Smooth muscle cell of the brain vasculature (primary cell): ENCODE measurements at places on chromosomes 4 and X.
A peak's percentile ranks its signal among the peaks of the same experiment; 100 is the strongest.

- DNase-seq = no peak
Observed at GRCh38 chr4:154421618-154422017, 70.0 kb downstream of the DCHS2 start.

GRCh38 chr4:125382995-125383394 is 68.2 kb downstream of the FAT4 start:
- DNase-seq = no peak

DNA sequence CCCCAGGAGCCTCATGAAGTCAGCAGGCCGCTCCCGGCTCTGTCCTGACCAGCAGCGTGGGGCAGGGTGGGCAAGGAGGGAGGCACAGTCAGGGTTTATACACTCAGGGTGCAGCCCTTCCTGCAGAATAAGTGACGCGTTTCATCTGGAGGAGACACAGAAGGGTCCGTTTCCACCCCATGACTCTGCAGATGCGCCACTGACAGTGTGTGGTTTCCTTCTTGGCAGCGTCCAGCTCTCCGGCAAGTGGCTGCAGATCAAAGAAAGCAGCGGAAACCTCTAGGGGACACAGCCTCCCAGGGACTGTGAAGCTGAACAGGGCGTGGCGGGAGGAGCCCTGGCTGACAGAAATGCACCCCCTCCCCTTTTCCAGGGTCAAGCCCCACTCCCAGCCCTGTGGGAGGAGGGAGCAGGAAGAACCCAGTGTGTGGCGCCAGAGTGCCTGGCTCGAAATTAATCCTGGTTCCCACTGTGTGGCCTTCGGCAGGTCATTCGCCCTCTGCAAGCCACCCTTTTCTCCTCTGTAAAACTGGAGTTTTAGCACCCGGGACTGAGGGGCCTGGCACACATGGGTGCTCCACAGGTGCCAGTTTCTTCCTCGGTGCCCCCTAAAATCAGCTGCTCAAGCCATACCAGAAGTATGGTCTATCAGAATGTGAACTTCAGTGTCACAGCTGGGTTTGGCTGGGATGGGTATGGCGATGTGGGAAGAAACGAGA is 17.3 kb upstream of the TBC1D14 start:
- no peak for DNase-seq

- DNase-seq = no peak
Observed at GRCh38 chr4:185464183-185464582, 7.3 kb downstream of the CCDC110 start.

GRCh38 chr4:1628892-1629698 is 55.0 kb downstream of the FAM53A start:
- no peak for DNase-seq

- no peak for DNase-seq
Observed at GRCh38 chr4:13912966-13913365, 285.4 kb upstream of the BOD1L1 start.

GRCh38 chrX:49166914-49167739 is 4.6 kb downstream of the MAGIX start:
- no peak for DNase-seq

GRCh38 chrX:57156397-57157049 is 19.3 kb upstream of the SPIN2A start:
- DNase-seq = peak; percentile 1

DNA sequence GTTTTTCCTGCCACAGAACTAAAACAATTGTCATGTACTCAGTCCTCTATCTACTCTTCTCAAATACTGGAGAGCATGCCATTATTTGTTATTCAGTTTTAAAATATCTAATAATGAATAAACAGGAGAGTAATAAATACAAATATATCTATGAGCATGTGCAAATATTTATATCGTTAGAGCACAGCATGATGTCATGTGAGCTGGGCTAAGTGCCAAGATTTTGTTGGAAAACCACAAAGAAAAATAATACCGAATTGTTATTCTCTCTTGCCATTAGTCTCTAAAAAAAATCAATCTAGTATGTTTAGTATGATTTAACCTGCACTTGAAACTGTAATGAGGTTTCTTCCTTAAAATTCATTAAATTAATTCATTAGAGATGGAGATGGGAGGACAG is 97.3 kb downstream of the DDX60 start:
- DNase-seq = peak; percentile 57

DNA sequence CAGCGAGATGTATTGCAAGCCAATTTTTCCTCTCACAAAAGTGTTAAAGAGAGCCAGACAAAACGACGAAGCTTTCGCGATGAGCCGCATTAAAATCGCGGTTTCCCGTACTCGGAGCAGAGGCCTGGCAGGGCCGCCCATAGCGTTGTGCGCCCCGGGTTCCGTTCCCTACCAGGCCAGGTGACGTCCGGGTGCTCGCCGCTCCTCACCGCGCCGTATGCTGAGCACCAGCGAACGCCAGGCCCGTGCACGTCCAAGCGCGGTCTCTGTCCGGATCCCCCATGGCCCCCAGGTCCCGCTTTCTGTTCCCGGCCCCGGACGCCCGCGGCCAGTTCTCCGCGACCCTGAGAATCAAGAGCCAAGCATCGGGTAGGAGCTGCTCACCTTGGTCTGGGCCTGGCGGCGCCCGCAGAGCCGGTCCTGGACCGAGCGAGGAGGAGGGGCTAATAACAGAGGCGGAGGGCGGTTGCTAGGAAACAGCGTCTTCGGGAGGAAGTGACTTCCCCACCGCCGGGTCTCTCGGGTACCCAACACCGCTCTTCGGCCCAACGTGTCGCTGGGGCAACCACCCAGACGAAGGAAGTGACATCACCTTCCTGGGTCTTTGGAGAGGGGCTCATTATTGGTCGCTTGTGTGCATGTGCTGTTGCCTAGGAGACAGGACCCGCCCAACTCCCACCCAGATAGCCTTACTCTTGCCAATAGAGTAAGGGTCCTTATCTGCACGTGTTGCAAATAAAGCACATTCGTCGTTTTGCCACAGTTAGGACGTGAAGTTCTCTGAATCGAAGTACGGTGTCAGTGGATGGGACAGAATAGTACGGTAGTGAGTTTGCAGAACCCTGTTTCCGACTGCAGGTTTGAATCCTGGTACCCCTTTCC is at the start of gene MAP9:
Gene MAP9 (minus strand): TSS at position 579 of the 882 bp plus-strand sequence. CDS start 1,115 bp downstream, outside the sequence.
- peak; percentile 85 for DNase-seq

DNA sequence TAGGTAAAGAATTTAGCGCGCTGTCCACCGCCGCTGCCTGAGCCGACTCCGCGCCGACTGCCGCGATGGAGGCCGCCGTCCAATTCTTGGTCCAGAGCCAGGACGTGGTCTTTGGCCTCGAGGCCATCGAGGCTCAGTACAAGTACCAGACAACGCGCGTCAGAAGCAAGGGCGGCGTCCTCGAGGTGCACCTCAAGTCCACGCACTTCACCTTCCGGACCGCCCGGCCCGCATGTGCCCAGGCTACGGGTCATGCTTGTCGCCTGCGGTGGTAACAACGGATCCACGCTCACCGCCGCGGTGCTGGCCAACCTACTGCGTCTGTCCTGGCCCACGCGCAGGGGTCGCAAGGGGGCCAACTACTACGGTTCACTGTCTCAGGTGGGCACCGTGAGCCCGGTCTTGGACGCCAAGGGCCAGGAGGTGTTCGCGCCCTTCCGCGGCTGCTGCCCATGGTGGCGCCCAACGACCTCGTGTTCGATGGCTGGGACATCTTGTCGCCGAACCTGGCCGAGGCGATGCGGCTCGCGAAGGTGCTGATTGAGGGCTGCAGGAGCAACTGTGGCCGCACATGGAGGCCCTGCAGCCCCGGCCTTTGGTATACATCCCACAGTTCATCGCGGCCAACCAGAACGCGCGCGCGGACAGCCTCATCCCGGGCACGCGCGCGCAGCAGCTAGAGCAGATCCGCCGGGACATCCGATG is 128.0 kb downstream of the ANAPC4 start:
- DNase-seq = no peak

- no peak for DNase-seq
Observed at GRCh38 chrX:154593201-154593600, 8.3 kb downstream of the CTAG1A start.

DNA sequence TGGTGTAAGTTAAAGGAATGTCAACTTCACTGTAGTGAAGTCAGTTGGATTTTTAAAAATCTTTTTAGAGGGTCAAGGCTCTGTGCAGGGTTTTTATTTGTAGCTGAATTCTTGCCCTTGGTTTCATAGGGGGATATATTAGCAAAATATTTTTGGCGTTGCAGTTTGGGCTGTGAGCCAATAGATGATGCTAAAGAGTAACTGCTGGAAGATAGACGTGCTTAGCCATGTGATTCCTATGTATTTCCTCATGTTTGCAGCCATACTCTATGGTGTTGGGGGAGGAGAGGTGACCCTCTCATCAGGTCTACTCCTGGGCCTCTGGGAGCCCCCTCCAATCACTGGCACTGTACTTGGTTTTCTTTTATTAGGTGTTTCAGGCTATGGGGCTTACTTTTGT is 246.7 kb upstream of the ARHGAP24 start:
- DNase-seq = no peak

GRCh38 chr4:148962539-148963290 is 520.5 kb upstream of the NR3C2 start:
- DNase-seq = peak; percentile 3

GRCh38 chr4:99540277-99540939 is 23.4 kb downstream of the TRMT10A start:
- no peak for DNase-seq

DNA sequence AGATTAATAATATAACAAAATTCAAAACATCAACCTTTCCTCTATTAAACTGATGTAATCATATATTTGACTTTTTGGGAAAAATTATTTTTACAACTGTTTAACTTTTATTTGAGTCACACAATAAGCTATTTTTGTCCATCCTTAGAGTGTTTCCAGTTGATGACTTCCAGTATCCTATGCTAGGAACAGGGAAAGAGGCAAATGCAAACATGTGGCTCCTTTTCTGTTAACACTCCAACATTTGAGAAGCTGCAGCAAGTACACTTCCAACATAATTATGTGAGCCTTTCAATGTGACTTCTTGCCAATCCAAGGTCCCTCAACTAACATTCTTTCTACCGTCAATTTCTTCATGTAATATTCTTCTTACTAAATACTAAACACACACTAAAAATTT is 117.7 kb downstream of the PPA2 start:
- DNase-seq = no peak

GRCh38 chrX:41381685-41382084 is 47.7 kb downstream of the DDX3X start:
- peak; percentile 77 for DNase-seq

- no peak for DNase-seq
Observed at GRCh38 chrX:47217121-47217851, 1.2 kb upstream of the CDK16 start.

- DNase-seq = no peak
Observed at GRCh38 chr4:20433097-20433705, 181.5 kb downstream of the SLIT2 start.

DNA sequence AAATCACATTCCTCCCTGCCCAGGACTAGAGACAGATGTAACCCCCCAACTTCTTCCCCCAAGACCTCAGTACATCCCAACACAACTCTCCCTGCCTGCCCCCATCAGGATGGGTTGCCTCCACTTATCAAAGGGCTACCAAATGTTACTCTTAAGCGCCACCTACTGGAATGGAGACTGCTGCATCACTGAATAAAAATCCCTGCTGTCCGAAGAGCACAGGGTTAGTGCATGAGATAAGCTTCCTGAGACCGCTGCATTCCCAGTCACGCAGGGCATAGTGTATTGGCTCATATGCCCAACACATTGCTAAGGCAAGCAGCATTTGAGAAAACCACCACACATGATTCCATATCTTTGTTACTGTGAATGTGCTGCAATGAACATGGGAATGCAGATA is 544.5 kb downstream of the PPP4R3C start:
- DNase-seq = no peak

DNA sequence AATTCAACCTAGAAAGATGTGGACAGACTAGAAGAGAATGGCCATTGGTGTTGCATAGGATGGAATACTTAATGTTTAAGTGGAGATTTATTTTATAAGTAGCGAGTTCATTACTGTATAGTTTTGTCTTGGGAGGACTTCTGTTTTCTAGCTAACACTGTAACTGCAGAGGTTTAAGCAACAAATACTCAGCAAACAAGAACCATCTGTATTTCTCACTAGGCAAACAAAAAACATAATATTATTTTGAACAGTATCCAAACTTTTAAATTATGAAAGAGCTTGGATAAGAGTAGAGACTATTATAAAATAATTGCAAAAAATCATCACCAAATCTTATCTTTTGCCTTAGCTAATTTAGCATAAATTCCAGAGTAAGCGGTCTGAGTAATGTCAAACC is 121.1 kb downstream of the GLRA3 start:
- no peak for DNase-seq

GRCh38 chr4:71882113-71882841 is 98.4 kb upstream of the GC start:
- DNase-seq = no peak

GRCh38 chrX:109777749-109778148 is 44.7 kb upstream of the ACSL4 start:
- DNase-seq = no peak

- no peak for DNase-seq
Observed at GRCh38 chrX:28586286-28586685, 960 bp upstream of the IL1RAPL1 start.

DNA sequence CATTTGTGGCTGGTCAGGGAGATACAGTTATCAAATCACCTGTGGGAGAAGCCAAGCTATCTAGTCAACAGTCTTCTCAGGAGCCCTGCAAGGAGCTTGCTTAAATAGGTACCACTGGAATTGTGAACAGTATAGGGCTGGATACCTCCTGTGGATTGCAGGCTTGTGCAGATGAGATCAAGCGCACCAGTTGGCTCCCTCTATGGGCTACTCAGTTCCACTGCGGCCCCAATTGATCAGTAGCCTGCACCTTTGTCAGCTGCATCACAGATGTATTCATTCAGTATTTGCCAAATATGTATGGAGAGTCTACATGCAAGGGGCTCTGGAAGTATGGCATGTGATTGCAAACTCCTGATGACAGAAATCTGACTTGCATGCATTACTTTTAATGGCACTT is 28.6 kb downstream of the TEX13A start:
- DNase-seq = no peak

DNA sequence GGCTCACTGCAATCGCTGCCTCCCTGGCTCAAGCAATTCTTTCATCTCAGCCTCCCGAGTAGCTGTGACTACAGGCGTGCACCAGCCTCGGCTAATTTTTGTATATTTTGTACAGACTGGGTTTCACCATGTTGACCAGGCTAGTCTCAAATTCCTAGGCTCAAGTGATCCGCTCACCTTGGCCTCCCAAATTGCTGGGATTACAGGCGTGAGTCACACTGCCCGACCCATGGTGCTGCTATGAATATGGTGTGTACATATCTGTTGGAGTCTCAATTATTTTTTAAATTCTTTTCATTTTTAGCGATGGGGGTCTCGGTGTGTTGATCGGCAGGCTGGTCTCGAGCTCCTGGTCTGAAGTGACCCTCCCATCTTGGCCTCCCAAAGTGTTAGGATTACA is 78.0 kb upstream of the PRKX start:
- DNase-seq = no peak
